ENCODE measurements at places on chromosomes 16 and 17.

- DNase-seq = no peak
Observed at GRCh38 chr17:31513731-31514427, 122.4 kb downstream of the RAB11FIP4 start.

GRCh38 chr17:80526116-80526910 is 18.3 kb upstream of the RPTOR start:
- no peak for DNase-seq

GRCh38 chr16:88696441-88696840 is 9.8 kb downstream of the RNF166 start:
- DNase-seq = no peak

DNA sequence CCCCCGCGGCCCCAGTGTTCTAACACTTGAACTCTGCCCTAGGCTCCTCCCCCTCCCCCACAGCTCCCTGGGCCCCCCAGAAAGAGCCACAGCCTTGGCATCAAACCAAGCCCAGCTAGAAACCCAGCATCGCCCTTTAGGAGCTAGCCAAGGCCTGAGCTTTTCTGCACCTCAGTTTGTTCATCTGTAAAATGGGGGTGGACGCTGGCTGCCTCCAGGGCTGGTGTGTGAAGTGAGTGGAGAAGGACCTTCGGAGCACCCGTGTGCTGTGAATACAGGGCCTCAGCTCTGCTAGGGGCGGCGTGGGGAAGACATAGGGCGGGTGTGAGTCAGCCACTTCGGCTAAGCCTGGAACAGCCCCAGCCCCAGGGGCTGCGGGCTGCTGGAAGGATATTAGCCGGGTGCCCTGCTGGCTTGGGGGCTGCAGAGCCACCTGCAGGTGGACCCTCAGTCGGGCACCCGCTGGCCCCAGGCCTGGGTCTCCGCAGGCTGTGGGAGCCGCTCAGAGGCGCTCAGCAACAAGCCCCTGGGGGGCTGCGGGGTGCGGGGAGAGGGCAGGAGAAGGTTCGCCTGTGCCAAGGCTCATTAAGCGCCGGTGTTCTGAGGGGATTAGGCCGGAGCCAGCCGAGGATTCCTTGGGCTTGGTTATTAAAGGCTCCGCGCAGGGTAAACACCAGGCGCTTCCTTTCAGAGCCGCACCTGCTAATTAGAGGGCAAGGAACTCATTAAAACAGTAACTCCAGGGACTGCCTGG is 217.0 kb upstream of the CIBAR2 start:
- no peak for DNase-seq

- no peak for DNase-seq
Observed at GRCh38 chr17:49406421-49407061, 8.1 kb downstream of the PHB1 start.

- DNase-seq = no peak
Observed at GRCh38 chr17:49972486-49973270, 3.7 kb downstream of the DLX4 start.

- DNase-seq = no peak
Observed at GRCh38 chr17:37234106-37234505, 141.7 kb upstream of the C17orf78 start.

DNA sequence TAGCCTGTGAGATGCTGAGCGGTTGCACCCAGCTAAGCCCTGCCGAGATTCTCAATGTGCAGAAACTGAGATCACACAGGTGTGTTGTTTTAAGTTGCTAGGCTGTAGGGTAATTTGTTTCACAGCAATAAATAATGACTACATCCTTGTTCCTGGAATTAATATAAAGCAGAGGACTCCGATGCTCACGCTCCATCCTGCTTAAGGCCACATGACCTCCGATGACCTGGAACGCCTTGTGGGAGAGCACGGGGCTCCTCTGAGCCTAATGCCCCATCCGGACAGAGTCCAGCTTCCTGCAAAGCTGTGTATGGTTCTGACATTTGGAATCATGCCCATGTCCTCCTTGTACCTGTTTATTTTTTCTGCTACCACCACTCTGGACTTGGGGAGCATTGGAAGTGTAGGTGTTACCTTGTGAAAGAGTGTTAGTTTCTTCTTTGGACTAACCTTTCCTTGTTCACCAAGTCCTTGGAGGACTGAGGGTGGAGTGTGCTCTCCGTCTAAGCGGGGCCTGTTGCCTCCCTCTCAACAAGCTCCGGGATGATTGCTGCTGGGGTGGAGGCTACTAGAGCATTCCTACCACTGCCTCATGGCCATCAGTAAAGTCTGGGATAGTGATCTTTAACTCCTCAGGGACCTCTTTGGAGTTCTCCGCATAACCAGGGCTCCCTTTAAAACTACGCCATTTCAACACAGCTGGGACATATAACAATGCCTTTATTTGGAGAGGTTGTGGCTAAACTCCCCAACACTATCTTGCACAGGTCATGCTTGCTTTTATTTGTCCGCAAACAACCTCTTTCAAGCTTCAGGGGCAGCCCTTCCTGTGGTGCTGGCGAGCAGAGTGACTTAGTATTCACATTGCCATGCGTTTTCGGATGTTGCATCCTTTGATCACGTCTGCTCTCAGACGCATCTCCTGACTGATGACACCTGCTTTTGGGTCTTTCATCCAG is 125.4 kb downstream of the IRX3 start:
- DNase-seq = no peak

DNA sequence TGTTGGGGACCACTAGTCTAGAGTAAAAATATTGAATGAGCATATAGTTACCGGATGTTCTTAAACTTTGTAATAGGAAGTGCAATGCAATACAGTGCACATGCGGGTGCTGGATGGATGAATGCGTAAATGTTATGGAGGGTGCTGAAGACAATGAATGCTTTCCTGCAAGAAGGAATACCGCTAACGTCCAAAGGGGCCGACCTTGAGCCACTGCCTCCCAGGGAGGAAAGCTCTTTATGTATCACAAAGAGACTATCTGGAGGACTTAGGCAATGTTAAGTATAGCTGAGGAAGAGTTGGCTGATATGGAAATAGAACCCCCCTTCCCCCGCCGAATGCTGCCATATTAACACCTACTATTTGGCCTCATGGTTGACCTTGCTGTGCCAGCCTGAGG is 27.5 kb upstream of the SHCBP1 start:
- DNase-seq = no peak

DNA sequence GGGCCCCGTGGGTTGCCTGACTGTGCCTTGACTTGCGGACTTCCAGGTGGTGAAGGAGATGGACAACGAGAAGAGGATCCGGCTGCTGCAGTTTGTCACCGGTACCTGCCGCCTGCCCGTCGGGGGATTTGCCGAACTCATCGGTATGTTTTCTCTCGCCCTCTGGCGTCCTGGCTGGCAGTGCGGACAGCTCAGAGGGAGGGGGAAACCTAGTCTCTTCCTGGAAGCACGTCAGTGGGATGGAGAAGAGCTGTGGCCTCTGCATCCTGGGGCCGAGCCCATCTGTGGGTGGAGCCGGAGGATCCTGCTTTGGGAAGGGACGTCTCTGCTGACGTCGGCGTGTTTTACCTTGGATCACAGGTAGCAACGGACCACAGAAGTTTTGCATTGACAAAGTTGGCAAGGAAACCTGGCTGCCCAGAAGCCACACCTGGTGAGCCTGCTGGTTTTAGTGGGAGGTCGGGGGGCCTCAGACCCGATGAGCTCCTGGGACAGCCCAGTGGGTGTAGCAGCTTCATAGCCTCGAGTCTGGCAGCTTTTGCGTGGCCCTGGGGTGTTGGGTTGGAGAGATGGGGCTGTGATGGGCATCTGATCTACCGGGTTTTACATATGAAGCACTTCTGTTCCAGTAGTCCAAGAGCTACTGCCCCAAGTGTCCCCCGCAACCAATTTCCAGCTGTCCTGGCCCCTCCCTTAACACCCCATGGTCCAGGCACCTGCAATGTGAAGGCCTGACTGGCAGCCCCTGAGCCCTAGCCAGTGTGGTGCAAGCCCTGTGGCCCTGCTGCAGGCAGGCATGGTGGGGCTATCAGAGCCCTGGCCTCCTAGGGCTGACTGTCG is 11.9 kb upstream of the CLEC18A start:
- DNase-seq = no peak

DNA sequence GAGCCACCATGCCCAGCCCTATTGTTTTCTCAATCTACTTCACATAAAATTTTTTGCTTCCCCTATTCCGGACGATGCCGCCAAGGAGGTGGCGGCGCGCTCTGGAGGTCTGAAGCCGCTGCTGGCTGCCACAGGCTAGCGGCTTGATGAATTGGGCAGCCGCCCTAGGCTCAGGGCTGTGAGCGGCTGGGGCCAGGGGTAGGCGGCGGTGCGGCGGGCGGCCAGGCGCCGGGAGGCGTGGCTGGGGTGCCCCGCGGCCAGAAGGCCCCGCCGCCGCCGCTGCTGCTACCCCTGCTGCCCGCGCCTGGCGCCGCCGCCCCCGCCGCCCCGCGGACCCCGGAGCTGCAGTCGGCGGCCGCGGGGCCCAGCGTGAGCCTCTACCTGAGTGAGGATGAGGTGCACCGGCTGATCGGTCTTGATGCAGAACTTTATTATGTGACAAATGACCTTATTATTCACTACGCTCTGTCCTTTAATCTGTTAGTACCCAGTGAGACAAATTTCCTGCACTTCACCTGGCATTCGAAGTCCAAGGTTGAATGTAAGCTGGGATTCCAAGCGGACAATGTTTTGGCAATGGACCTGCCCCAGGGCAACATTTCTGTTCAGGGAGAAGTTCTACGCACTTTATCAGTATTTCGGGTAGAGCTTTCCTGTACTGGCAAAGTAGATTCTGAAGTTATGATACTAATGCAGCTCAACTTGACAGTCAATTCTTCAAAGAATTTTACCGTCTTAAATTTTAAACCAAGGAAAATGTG is 41.7 kb downstream of the ANKFY1 start:
- no peak for DNase-seq

DNA sequence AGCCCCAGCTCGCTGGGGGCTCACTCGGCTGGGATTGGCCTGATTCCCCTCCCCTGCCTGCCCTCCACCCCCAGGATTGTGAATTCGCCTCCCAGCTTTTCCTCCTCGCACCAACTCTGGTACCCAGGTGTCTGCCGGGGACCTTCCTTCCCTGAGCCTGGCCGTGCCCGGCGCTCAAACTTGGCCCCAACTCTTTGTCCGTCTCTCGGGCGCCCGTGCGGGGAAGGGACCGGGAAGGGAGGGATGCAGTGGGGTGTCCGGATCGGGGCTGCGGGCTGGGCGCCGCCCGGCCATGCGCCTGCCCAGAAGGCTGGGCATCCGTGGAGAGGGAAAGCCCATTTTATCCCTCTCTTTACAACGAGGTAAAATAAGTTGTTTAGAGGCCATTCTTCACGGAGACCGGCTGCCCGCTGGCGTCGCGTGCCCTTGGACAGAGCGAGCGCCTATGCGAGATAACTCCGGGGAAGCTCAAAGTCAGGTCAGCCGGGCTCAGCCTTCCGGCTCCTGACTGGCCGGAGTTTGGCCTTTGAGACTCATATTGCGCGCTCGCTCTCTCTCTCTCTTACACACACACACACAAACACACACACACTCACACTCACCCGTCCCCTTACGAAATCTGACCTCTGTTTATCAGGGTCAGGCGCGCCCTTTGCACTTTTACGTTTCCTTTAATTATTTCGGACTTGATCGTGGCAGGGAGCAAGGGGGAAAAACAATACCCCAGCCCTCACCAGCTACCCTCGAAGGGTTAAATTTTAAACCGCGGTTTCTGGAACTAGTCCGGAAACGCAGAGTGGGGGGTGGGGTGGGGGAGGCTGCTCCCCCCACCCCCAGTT is 774 bp upstream of the MAF start:
- DNase-seq = peak; percentile 51

- peak; percentile 43 for DNase-seq
Observed at GRCh38 chr16:700684-701584, 4.7 kb downstream of the FBXL16 start.

- no peak for DNase-seq
Observed at GRCh38 chr16:4204521-4204920, 37.4 kb downstream of the SRL start.

GRCh38 chr17:78418326-78419026 is 40.0 kb downstream of the PGS1 start:
- DNase-seq = no peak

DNA sequence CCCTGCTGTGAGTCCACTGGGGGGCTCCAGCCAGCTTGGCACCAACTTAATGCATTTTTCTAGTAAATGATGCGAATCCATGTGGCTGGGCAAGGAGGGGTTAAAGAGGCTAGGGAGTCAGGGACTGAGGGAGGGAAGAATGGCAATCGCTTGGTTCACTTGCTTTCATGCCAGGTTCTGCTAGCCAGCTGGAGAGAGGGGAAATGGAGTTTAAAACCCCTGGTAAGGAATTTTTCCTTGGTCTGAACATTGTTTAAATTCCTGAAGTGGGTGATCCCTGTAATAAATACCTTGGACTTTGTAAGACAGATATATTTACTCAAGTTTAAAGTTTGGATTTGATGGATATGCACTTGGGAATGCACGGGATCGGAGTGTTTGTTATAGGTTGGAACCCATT is 22.8 kb downstream of the ANKFN1 start:
- DNase-seq = no peak

- DNase-seq = no peak
Observed at GRCh38 chr16:89847051-89847939, 19.0 kb downstream of the SPIRE2 start.

- peak; percentile 30 for DNase-seq
Observed at GRCh38 chr17:4249452-4250029, 14.2 kb downstream of the ANKFY1 start.

- no peak for DNase-seq
Observed at GRCh38 chr16:84941921-84942320, 69.4 kb downstream of the ZDHHC7 start.

DNA sequence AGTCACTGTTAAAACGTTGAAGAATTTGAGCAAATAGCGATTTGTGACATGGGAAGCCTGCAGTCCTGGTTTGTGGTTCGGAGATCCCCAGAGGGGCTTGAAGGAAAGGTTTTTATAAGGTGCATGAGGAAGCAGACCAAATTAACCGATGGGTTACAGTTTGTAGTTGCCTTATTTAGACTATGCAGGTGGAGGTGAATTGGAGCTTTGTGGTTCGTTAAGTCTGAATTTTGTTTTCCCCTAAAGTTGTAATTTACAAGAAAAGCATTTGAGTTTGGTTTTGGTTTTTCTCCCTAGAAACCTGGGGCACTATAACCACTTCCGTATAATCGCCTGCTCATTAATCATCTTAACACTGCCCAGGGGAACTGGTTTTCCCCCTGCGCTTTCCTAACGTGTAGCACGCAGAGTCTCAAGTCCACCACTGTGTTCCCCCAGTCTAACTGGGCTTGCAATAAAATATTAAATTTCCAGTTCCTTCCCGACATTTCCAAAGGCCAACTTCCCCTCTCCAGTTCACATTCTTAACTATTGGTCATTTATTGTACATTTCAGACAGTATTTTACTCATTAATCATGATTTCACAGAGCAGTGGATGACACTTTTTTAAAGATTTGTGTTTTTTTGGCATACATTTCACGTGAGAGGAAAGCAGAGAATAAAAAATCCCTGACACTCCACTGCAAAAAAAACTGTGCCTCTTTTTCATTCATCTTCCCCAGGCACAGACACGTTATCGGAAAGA is 932 bp downstream of the ZNF267 start:
- peak; percentile 82 for DNase-seq

- DNase-seq = no peak
Observed at GRCh38 chr17:82883419-82884031, 43.7 kb upstream of the ZNF750 start.

DNA sequence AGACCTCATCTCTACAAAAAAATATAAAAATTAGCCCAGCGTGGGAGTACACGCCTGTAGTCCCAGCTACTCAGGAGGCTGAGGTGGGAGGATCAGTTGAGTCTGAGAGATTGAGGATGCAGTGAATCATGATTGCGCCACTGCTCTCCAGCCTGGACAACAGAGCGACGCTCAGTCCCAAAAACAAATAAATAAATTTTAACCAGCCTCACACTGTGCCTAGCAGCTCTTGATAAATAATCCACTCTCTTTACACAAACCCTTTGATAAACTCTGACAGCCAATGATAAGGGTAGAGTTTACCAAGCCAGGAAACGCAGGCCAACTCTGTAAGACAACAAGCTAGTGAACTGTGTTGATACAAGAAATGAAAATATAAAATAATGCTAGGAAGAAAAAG is 32.7 kb downstream of the LITAF start:
- no peak for DNase-seq

All from CD4-positive, alpha-beta T cell treated with Interleukin-15 for 4 hours (primary cell).